Colonic mucosa (tissue), 4 donors: ENCODE measurements at places on chromosomes 4 and X. TPM values are rescaled to one million over a fixed set of nuclear protein-coding genes. Genes with fewer than 3 reads are reported as not detected.
A peak's percentile ranks its signal among the peaks of the same experiment; 100 is the strongest.

- no peaks in the 10 kb centered on the region for H3K4me1 ChIP-seq
- H3K27me3 ChIP-seq = no peaks in the 10 kb centered on the region
- no peak overlapping the region for H3K4me3 ChIP-seq
- no peak for DNase-seq
- no peak overlapping the region for H3K27ac ChIP-seq
Observed at GRCh38 chr4:12949719-12950490, 534.2 kb downstream of the RAB28 start.

DNA sequence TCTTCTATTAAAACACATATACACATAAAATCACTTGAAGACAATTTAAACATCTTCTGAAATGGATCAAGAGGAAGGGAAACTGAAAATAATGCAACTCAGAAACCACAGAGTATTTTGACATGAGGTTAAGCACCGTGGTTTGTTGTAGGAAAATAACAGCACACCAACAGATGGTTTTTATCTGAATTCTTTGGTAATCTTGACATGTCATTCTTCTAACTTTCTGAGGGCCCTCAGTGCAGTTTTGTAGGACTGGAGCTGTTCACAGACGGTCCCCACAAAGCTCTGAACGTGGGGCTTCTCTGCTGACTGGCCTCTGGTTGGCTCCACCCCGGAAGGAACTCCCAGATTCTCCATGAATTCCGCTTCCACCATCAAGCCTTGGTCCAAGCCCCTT, 16.0 kb upstream of the TLR8 start:
- peak overlapping the region; percentile 7 for H3K27ac ChIP-seq
- no peaks in the 10 kb centered on the region for H3K4me1 ChIP-seq
- no peak for DNase-seq
- H3K36me3 ChIP-seq = no peaks in the 10 kb centered on the region
- H3K4me3 ChIP-seq = no peak overlapping the region

GRCh38 chr4:109365939-109366338, 63.5 kb upstream of the COL25A1 start:
- no peak overlapping the region for H3K4me3 ChIP-seq
- no peak overlapping the region for H3K27ac ChIP-seq
- H3K36me3 ChIP-seq = no peaks in the 10 kb centered on the region
- no peaks in the 10 kb centered on the region for H3K27me3 ChIP-seq

- no peaks in the 10 kb centered on the region for H3K27me3 ChIP-seq
- H3K4me1 ChIP-seq = no peaks in the 10 kb centered on the region
- DNase-seq = no peak
- no peak overlapping the region for H3K4me3 ChIP-seq
Observed at GRCh38 chrX:100085846-100086245, 324.2 kb downstream of the PCDH19 start.

- no peak for DNase-seq
- H3K27ac ChIP-seq = no peak overlapping the region
- H3K4me3 ChIP-seq = no peak overlapping the region
- H3K27me3 ChIP-seq = no peaks in the 10 kb centered on the region
Observed at GRCh38 chrX:112368371-112368770, 285.8 kb upstream of the TRPC5 start.

DNA sequence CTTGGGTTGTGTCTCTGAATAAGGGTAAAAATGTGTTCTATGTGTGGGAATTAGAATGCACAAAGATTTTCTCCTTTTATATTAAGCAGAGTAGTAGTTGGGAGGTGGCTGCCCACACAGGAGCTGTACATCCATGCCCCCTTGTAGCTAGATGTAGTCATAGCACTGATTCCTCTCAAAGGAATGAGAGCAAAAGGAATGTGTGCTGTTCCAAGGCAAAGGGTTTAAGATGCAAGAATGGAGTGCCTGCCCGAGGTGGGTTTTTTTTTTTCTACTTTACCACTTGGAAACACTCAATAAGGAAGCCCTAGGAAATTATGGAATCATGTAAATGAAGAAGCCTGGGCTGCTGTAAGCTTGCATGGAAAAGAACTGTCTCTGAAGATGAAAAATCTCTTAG, 2183.2 kb upstream of the AGA start:
- no peak overlapping the region for H3K4me3 ChIP-seq
- H3K27ac ChIP-seq = no peak overlapping the region
- H3K4me1 ChIP-seq = no peaks in the 10 kb centered on the region
- H3K27me3 ChIP-seq = no peaks in the 10 kb centered on the region
- no peak for DNase-seq
- H3K36me3 ChIP-seq = no peaks in the 10 kb centered on the region

GRCh38 chrX:37776283-37776986, 3.4 kb upstream of the CYBB start:
- no peak overlapping the region for H3K27ac ChIP-seq
- no peaks in the 10 kb centered on the region for H3K27me3 ChIP-seq
- H3K4me1 ChIP-seq = no peaks in the 10 kb centered on the region
- no peak for DNase-seq

DNA sequence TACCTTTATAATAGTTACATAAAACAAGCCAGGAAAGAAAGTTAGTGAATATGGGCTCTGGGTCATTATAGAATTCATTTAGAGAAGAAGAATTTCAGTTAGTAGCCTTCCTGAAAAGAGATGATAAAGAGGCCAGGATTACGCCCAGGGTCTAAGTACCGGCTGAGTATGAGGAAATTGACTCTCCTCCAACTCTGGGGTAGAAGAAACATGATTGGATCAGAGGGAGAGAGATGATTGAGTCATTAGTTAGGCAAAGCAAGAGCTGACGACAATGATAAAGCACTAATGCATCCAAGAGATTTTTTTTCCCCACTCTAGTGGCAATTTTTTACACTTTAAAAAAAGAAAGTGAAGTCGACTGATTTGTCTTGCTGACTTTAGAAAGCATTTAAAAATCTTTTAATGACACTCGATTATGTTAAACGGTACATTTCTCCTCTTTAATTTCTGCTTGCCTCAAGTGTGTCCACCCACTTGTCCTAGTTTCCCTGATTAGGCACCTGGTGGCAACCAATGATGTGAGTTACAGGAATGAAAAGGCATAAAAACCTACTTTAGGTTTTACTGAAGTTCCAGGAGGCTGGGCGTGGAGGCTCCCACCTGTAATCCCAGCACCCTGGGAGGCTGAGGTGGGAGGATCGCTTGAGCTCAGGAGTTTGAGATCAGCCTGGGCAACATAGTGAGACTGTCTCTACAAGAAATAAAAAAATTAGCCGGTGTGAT, 37.3 kb upstream of the IGFBP7 start:
- H3K27me3 ChIP-seq = no peaks in the 10 kb centered on the region
- no peak overlapping the region for H3K27ac ChIP-seq
- no peaks in the 10 kb centered on the region for H3K36me3 ChIP-seq
- DNase-seq = no peak
- no peak overlapping the region for H3K4me3 ChIP-seq
- no peaks in the 10 kb centered on the region for H3K4me1 ChIP-seq

- H3K27me3 ChIP-seq = no peaks in the 10 kb centered on the region
- H3K4me3 ChIP-seq = no peak overlapping the region
- H3K4me1 ChIP-seq = no peaks in the 10 kb centered on the region
- no peak overlapping the region for H3K27ac ChIP-seq
Observed at GRCh38 chr4:72314869-72315268, 254.2 kb downstream of the ADAMTS3 start.

DNA sequence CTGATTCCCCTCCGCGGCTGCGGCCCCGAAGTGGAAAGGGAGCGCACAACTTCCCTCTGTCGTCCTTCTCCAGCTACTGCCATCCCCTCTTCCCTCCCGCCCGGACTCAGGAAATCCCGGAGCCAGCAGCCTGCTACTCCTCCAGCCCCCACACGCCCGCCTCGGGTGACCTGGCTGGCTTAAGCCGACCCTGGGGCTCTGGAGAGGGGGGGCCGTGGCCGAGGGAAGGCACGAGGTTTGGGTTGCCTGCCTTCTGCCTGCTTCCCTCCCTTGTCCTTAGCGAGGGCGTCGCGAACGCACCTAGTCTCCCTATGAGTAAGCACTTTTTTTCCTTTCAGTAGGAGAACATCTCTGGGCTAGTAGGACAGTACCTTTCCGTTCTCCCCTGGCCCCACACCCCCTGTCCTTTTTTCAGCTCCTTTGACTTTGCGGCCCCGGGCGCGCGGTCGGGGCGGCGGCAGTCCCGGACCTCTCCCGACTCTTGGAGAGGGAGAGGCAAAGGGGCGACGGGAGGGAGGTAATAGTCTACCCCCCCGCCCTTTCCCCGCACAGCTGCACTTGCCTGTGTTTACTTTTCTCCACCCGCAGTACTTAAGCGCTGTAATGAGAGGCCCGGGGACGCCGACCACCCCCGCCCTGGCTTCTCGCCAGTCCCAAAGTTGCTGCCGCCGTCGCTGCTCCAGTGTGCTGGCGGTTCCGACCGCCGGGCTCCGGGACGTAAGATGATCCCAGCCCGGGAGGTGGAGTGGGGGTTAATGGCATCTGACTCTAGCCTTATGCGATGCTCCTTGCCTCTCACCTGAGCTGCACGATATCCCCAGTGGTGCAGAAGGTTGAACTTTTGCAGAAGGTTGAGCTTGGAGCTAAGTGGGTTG, 868 bp downstream of the PLS3 start:
- peaks cover 27% of the 10 kb centered on the region for H3K27me3 ChIP-seq
- no peaks in the 10 kb centered on the region for H3K36me3 ChIP-seq
- H3K27ac ChIP-seq = peak overlapping the region; percentile 65
- no peaks in the 10 kb centered on the region for H3K4me1 ChIP-seq

DNA sequence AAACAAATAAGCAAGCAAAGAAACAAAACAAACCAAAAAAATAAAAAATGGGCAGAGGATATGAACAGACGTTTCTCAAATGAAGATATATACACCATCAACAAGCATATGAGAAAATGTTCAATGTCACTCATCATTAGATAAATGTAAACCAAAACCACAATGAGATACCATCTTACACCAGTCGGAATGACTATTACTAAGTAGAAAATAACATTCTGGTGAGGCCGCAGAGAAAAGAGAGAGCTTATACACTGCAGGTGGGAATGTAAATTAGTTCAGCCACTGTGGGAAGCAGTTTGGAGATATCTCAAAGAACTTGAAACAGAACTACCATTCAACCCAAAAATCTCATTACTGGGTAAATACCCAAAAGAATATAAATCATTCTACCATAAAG, 321.0 kb upstream of the SLIT2 start:
- no peaks in the 10 kb centered on the region for H3K36me3 ChIP-seq
- no peaks in the 10 kb centered on the region for H3K4me1 ChIP-seq
- no peak for DNase-seq
- H3K4me3 ChIP-seq = no peak overlapping the region
- no peaks in the 10 kb centered on the region for H3K27me3 ChIP-seq
- H3K27ac ChIP-seq = no peak overlapping the region

The HTN3 gene
- not detected for total RNA-seq

DNA sequence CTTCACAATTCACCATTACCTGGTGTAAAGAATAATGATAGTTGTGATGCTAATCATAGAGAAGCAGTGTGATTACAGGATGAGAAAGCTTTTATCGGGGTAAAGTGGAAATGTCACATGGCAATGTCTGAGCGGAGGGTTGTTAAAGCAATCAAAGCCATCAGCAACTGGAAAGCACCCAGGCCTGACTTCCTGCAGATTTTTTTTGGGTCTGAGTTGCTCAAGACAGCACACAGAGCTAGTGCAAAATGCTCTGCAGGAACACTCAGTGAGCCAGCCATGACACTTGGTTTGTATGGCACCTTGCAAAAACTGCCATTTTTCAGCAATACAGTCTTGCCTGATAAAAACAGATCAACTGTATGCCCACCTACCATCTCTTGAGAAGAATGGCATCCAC, 152.9 kb downstream of the COL4A6 start:
- H3K4me1 ChIP-seq = no peaks in the 10 kb centered on the region
- no peak overlapping the region for H3K27ac ChIP-seq
- no peaks in the 10 kb centered on the region for H3K36me3 ChIP-seq
- no peaks in the 10 kb centered on the region for H3K27me3 ChIP-seq

DNA sequence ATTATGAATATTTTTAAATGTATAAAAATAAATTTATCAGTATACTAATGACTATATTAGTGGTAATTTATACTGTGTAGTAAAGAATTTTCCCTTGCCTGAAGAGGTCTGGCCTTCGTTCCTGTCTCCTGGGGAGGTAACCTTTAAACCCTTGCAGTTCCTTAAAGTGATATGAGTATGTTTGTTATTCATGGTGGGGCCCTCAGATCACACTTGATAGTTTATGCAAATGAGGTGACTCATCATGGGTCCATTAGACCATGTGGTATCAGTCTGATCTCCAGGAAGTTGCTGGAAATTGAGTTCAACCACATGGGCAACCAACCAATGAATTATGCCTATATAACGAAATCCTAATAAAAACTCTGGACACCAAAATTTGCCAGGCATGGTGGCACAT, 904.1 kb downstream of the RPA4 start:
- H3K36me3 ChIP-seq = no peaks in the 10 kb centered on the region
- peaks cover 3% of the 10 kb centered on the region for H3K27me3 ChIP-seq
- no peak overlapping the region for H3K27ac ChIP-seq
- H3K4me3 ChIP-seq = no peak overlapping the region
- DNase-seq = no peak
- H3K4me1 ChIP-seq = no peaks in the 10 kb centered on the region

GRCh38 chr4:141797966-141798365, 161.6 kb downstream of the IL15 start:
- no peaks in the 10 kb centered on the region for H3K27me3 ChIP-seq
- no peak for DNase-seq
- H3K4me1 ChIP-seq = no peaks in the 10 kb centered on the region
- H3K4me3 ChIP-seq = no peak overlapping the region

The BCAP31 gene
- total RNA-seq = 295 TPM

GRCh38 chrX:12975991-12976558, 1.2 kb downstream of the TMSB4X start:
- DNase-seq = peak; percentile 61
- peak overlapping the region; percentile 92 for H3K27ac ChIP-seq
- peak overlapping the region; percentile 61 for H3K4me3 ChIP-seq
- H3K4me1 ChIP-seq = no peaks in the 10 kb centered on the region
- H3K36me3 ChIP-seq = no peaks in the 10 kb centered on the region

DNA sequence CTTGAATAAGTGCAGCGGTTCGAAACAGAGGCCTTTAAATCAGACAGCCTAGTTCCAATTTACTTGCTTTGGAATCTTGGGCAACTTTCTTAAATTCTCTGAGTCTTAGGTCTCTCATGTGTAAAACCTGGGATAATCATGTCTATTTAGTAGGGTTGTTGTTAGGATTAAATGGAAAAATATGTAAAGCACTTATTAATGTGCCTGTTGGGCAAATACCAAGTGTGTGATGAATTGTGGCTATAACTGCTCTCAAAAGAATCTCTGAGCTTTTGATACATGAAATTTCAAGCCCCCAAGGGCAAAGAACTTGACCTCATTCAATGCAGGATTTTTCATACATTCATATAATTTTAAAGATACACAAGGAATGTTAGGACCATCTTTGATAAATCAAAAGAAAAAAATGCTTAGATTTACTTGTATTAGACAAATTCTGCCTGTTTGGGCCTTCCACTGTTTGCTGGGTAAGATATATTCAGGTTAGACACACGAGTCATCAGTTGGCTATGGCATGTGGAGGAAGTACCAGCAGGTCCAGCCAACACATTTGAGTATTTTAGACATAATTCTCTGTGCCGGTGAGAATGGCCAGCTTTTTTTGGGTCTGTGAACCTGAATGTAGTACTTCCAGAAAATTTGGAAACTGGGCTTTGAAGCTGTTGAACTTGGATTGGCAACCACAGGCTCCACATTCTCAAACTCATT, 241.4 kb upstream of the CNKSR2 start:
- no peak overlapping the region for H3K4me3 ChIP-seq
- no peak overlapping the region for H3K27ac ChIP-seq
- no peak for DNase-seq
- no peaks in the 10 kb centered on the region for H3K4me1 ChIP-seq
- H3K36me3 ChIP-seq = no peaks in the 10 kb centered on the region

The SPRY1 gene
- total RNA-seq = 34.2 TPM

The ATP2B3 gene
- total RNA-seq = 0.24 TPM

GRCh38 chr4:147576084-147576483, 41.1 kb upstream of the TMEM184C start:
- no peak overlapping the region for H3K4me3 ChIP-seq
- H3K36me3 ChIP-seq = no peaks in the 10 kb centered on the region
- H3K27ac ChIP-seq = no peak overlapping the region
- no peaks in the 10 kb centered on the region for H3K4me1 ChIP-seq
